ENCODE measurements at places on chromosomes 2 and 18. TPM values are rescaled to one million over a fixed set of nuclear protein-coding genes. Genes with fewer than 3 reads are reported as not detected.

FLACC1 gene
- 6.4 TPM for total RNA-seq

UBR3 gene
- total RNA-seq: 39.8 TPM

MC2R gene
- total RNA-seq: not detected

LYPD6 gene
- total RNA-seq: not detected

- H3K36me3 ChIP-seq: no peaks in the 10 kb centered on the region
- H3K27me3 ChIP-seq: no peaks in the 10 kb centered on the region
- no peak overlapping the region for H3K27ac ChIP-seq
- peaks cover 13% of the 10 kb centered on the region for H3K4me1 ChIP-seq
Measured at GRCh38 chr2:64274399-64275173, 130.4 kb upstream of the PELI1 start.

- no peak for DNase-seq
- no peaks in the 10 kb centered on the region for H3K4me1 ChIP-seq
- no peak overlapping the region for H3K4me3 ChIP-seq
- no peaks in the 10 kb centered on the region for H3K27me3 ChIP-seq
Measured at GRCh38 chr2:100262046-100262445, 60.3 kb downstream of the LONRF2 start.

DNA sequence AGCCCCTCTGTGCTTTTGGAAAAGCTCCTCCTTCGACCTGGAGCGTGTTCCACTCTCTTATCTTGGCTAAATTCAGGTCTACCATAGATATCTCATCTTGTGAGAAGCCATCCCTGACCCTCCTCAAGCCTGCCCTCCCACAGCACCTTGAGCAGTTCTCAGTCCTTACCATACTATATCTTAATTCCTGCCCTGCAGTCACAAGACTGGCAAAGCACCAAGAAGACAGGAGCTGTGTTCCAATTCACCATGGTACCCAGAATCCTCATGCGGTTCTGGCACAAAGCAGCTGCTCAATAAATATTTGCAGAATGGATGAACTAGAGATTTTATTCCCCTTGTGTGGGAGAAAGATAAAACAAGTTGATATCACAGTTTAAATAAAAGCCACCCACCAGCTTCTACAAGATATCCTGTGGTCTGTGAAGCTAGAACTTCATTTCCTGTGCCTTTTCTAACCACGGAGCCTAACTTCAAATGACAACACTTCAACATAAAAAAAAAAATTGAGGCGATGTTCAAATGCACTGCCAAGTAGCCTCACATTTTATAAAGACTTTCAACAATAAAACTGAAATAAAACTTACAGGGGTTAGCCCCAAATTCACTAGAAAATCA is 19.5 kb downstream of the MARCHF4 start:
- H3K36me3 ChIP-seq: no peaks in the 10 kb centered on the region
- no peaks in the 10 kb centered on the region for H3K27me3 ChIP-seq
- DNase-seq: peak; percentile 12
- H3K4me1 ChIP-seq: peaks cover 61% of the 10 kb centered on the region

Measured in T-cell (primary cell).